ENCODE measurements at places on chromosomes 3 and 15.

DNA sequence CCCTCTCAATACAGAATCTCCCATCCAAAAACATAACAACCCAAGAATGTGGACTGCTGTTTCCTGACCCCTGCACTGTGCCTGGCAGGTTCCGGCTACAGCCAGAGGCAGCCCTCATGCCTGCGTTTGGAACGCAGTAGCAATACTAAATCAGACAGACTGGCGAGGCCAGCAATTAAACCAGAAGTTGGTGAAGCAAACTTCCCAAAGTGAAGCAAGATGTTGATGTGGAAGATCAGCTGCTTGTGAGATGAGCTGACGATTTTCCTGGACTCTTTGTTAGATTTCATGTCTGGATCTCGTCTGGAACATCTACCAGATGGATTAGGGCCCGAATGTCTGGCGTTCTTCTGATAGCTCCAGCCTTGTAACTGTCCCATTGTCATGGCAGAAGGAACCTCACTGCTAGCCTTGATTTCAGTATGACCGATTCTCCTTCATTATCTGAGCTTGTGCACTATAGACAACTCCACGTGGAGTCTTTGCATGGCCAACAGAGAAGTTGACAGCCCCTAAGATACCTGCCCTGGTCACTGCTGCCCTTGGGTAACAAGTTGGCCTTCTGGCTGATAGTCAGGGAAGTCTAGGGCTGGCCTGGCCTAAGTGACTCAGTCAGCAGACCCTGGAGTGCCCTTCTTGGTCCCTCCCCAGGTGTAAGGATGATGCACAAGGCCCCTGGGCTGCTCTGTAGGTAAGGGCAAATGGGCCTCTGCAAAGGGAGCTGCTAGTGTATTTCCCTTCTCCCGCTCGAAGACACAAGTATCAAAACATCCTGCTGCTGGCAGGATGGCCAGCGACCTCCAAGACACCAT lies 126.5 kb downstream of the ADAMTS17 start:
- no peak for DNase-seq

DNA sequence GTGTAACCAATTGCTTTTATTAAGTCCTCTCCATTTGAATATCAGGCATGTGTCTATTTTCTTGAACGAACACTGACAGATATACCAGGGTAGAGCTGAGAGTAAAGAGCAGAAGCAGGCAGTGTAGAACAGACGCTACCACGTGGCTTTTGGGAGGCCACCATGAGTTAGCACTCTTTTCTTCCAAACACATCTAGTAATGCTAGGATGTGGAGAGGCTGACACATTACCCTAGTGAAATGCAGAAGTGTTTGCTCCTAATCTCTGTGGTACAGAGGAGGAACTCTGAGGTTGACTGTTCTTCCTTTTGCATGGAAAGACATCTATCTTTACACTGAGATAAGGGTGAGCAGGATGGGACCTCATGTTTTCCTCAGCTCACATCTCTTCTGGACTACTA lies 216.3 kb downstream of the SATB1 start:
- DNase-seq = peak; percentile 4

GRCh38 chr15:31308185-31308639 lies 18.4 kb upstream of the KLF13 start:
- DNase-seq = no peak

DNA sequence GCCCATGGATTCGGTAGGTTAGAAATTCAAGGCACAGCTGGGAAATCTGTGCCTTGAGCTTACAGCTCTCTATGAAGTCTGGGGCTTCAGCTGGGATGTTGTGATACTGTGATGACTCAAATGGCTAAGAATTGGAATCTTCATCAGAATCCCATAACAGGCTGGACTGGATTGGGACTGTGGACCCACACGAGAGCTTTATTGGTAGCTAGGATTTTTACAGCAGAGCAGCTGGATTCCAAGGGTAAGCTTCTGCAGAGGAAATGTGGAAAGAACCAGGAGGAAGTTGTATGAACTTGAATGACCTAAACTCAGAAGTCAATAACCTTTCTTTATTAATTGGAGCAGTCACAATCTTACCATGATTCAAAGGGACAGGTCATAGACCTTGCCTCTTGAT lies 1187.1 kb downstream of the ROBO1 start:
- no peak for DNase-seq

DNA sequence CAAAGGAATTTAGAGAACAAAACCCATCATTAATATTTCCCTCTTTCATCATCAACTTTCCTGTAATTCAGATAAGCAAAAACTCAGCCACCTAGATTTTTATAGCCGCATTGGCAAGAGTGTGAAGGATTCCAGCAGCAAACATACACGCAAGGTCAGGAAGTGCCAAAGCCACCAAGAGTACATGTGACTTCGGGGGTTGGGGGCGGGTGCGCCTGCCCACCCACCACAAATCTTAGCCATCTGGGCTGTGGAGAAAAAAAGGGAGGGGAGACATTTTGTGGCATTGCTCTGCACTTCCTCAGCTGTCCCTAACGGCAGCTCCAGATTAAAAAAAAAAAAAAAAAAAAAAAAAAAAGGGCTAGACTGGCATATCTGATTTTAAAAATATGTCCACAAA lies 148.4 kb downstream of the TNIK start:
- DNase-seq = no peak

DNA sequence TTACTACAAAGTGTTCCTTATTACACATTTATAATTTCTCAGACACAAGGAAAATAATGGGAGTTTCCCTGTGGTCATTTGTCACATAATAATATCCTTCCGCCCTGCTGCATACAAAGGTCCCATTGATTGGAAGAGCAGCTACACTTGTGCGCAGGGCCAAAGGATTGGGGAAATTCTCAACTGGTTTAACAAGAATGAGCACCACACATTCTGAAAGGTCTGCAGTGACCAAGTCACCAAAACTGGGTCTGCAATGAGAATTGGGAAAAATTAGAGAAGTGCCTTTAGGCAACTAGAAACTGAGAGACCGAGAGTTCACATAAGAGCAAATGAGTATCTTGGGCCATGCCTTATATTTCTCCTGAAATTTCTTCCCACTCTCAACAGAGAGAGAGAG lies 98.2 kb upstream of the NR2F2 start:
- DNase-seq = no peak

- DNase-seq = no peak
Measured at GRCh38 chr3:190644766-190645165, 130.9 kb downstream of the IL1RAP start.

DNA sequence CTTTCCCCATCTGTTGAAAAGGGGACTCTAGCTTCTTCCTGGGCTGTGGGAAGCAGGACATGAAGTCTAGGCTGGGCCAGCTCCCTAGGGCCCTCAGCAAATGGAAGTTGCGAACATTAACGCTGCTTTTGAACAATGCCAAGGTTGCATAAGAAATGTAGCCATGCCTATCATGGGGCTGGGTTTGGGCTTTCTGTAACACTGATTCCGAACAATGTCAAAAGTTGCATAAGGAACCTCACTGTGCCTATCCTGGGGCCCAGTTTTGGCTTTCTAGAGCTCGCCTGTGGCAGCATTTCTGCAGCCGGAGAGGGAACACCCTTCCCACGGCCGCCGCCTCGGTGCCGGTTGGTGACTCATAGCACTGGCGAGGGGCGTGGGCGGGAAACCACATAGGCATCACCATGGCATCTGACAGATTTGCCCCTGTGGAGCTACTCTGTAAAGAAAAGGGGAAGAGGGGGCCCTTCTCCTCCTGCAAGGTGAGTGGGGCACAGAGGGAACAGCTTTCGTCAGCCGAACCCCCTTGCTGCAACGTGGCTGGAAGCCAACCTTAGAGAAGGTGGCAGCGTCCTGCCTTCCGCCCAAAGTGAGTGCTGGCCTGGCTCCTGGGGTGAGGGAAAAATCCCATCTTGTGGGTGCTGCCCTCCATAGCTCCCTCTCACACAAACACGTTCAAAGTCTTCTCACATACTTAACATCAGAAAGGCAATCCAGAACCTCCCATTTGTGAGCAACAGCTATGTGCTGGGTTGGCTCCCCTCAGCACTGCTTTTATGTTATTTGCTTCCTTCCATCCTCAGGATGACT lies 46.6 kb upstream of the ATP2B2 start:
- DNase-seq = peak; percentile 77
